ENCODE measurements at places on chromosomes 3 and 15.

DNA sequence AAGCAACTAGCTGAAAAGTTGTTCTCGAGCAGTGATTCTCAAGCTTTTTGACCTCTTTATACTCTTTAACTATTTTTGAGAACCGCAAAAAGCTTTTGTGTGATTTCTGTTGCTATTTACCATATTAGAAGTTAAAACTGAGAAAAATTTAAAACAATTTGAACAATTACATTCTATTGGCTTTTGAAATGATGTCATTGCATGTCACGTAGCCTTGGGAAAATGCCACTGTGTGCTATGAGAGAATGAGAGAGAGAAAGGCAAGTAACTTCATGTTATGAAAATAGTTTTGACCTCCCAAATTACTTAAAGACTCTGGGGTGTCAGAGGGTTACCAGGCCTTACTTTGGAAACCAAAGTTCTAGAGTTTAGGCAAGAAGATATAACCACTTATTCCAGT is 8.0 kb downstream of the USP13 start:
- no peak for DNase-seq

- DNase-seq = peak; percentile 44
Observed at GRCh38 chr15:72033711-72034110, 84.2 kb downstream of the MYO9A start.

GRCh38 chr15:78399091-78399490 is 38.9 kb upstream of the IREB2 start:
- no peak for DNase-seq

- no peak for DNase-seq
Observed at GRCh38 chr15:83063551-83063950, 3.5 kb downstream of the BTBD1 start.

GRCh38 chr3:27114684-27115083 is 254.5 kb downstream of the NEK10 start:
- peak; percentile 54 for DNase-seq

DNA sequence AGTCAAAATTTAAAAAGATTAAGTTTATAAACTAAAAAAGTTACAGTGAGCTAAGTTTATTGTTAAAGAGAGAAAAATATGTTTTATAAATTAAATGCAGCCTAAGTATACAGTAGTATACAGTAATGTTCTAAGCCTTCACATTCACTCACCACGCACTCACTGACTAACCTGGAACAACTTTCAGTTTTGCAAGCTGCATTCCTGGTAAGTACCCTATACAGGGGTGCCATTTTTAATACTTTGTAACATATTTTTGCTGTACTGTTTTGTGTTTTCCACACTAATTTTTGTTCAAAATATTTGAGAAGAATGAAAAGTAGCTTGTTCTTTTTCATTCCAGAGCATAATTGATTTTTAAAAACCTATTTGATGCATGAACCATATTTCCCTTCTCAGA is 524.9 kb downstream of the RBMS3 start:
- DNase-seq = peak; percentile 32

All from fibroblast of mammary gland (primary cell).